Activated CD4-positive, alpha-beta memory T cell treated with anti-CD3 and anti-CD28 coated beads, Interleukin-2, amount 10 ng/mL, durations not matched to agents 7 days and 5 days (primary cell): ENCODE measurements at places on chromosomes 12 and 14.
A peak's percentile ranks its signal among the peaks of the same experiment; 100 is the strongest.

GRCh38 chr14:93042968-93043940, 72.5 kb downstream of the ITPK1 start:
- no peak for DNase-seq

DNA sequence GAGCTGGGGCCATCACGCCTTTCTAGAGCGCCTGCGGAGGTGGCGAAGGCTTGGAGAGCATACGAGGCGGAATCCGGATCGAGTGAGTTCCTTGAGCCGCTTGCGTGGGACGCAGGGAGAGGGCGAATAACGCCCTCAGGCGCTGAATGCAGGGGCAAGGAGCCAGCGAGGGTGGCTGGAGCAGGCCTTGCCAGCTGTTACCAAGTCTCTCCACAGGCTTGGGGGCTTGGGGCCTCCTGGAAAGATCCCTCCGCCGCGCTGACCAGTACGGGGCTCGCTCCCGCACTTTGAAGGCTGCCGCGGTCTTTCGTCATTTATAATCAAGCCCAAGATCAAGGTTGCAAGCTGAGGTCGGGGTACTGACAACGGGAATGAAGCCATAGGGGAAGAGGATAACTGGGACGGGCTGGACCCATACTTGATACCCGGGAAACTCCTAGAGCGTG, 1.2 kb downstream of the FLRT2 start:
- DNase-seq, result no peak

GRCh38 chr12:64931321-64931720, 106.9 kb downstream of the TBC1D30 start:
- no peak for DNase-seq

- no peak for DNase-seq
Measured at GRCh38 chr14:80906946-80907345, 34.6 kb downstream of the CEP128 start.

DNA sequence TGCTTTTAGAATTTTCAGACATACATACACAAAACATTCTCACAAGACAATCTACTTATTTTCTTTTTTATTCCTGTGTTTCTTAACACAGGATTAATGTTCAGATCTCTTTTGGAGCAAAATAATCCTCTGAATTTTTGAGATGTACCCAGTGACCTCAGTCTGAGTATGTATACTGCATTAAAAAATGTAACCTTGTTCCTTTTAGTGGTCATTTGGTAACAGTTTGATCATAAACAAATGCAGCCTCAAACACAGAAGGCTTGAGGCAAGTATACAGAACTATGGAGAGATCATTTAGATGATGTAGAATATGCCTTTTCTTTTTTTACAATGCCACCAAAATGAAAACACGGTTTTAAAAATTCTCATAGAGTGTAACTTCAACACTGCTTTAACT, 9.7 kb downstream of the HIF1A start:
- no peak for DNase-seq

DNA sequence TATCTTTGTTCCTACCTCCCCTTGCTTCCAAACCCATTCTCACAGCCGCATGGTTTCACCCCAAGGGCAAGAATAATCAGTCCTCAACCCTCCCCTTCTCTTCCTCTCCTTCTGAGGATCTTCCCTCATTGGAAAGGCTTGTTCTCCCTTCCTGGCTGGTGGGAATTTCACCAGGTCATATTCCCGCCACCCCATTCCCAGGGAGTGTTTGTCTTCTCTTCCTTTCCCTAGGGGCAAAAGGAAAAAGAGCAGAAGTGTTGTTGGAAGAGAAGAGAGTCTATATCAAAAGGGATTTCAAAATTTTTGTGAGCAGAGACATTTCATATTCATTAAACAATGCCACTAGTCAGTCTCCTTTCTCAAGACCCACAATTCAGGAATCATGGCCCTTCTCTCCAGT, 176.9 kb downstream of the ANO2 start:
- no peak for DNase-seq

GRCh38 chr14:61147831-61148549, 133.1 kb downstream of the TMEM30B start:
- DNase-seq, result no peak

DNA sequence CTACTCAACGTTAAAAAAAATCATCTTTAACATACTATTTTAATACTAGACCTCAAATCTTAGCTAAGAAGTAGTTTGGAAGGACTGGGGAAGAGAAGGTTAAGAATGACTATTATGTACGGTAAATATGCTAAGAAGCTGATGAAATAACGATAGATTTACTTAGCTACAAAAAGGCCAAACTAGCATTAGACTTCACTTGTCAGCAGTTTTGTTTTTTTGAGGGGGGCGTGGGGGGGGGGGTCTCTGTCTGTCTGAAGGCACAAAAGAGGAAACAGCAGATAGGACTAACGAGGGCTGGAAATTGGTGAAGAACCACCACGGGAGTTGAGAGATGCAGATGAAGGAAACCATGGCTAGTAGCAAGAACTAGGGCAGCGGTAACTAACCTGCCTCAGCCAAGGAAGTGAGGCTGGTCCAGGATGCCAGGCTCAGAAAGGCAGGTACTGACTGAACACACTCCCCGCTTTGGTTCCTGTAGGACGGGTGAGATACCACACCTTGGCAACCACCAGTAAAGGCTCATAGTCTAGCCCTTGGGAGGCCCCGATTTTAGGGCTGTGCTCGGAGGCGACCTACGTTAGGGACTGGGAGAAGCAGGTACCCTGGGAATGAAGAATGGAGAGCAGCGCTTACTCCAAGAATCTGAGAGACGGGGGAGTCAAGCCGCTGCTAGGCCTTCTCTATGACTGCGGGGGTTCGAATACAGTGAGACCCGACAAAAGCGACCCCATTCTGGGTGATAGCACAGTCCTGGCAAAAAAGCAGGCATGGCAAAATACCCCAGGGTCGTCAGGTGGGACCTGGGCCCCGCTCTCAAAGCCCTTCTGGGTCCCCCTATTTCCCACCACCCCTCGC, 675 bp downstream of the NEDD8 start:
- DNase-seq, result peak; percentile 48
